ENCODE measurements at places on chromosomes 7 and 10.
A peak's percentile ranks its signal among the peaks of the same experiment; 100 is the strongest.

DNA sequence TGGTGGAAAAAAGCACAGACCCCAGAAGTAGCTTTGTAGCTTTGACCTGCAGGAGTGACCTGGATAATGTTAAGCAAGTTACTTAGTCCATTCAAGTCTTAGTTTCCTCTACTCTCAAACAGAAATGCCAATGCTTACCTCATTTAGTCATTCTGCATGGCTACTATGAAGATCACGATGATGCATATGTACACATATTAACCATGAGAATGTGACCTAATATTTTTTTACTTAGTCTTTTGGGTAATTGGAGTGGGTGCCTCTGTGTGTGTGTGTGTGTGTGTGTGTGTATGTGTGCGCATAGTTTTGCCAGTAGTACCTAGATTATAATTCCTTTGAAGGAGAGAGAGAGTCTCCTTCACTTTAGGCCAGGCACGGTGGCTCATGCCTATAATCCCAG lies 95.8 kb downstream of the NRP1 start:
- no peak for DNase-seq

GRCh38 chr10:132710036-132710686 lies 75.8 kb downstream of the NKX6-2 start:
- no peak for DNase-seq

GRCh38 chr10:24480447-24480846 lies 243.2 kb downstream of the ARHGAP21 start:
- no peak for DNase-seq

- no peak for DNase-seq
These were observed 35.9 kb downstream of the TCF7L2 start for GRCh38 chr10:112985690-112986543.

GRCh38 chr7:66356277-66356721 lies 151.2 kb downstream of the TPST1 start:
- no peak for DNase-seq

- no peak for DNase-seq
These were observed 108.1 kb downstream of the CFTR start for GRCh38 chr7:117587931-117588330.

DNA sequence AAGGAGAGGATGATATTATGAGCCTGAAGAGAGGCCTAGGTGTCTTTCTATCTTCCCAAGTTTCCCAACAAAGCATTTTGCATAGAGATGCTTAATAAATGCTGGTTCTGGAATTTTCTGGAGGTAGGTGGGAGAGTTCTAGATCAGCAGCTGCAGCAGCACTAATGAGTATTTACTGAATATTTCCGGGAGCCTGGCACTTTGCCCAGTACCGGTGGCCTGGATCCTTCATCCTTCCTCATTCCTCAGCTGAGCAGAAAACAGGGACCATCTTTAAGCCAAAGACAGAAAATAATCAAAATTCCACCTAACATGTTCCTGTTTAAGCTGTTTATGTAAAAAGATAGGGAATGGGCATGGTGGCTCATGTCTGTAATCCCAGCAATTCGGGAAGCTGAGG lies 813.2 kb upstream of the AUTS2 start:
- peak; percentile 7 for DNase-seq

GRCh38 chr10:80122746-80123145 lies 9.8 kb upstream of the PLAC9 start:
- DNase-seq = no peak

GRCh38 chr10:97039538-97040247 lies 146.1 kb downstream of the SLIT1 start:
- DNase-seq = no peak

DNA sequence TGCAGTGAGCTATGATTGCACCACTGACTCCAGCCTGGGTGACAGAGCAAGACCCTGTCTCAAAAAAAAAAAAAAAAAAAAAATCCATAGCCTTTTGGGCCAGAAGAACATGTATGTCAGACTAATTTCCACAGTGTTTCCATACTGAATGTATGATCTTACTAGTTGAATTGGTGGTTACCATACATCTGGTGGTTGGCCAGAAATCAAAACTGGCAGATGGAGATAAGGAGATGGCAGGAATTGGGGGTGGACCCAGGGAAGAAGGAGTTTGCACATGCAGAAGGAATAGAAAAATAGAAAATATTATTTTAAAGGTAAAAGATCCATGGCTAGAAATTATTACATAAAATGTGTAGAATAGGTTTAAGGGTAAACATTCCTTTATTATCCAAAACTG lies 3.7 kb upstream of the ATOH7 start:
- no peak for DNase-seq

GRCh38 chr7:143458263-143458662 lies 15.0 kb downstream of the TAS2R60 start:
- DNase-seq = no peak

DNA sequence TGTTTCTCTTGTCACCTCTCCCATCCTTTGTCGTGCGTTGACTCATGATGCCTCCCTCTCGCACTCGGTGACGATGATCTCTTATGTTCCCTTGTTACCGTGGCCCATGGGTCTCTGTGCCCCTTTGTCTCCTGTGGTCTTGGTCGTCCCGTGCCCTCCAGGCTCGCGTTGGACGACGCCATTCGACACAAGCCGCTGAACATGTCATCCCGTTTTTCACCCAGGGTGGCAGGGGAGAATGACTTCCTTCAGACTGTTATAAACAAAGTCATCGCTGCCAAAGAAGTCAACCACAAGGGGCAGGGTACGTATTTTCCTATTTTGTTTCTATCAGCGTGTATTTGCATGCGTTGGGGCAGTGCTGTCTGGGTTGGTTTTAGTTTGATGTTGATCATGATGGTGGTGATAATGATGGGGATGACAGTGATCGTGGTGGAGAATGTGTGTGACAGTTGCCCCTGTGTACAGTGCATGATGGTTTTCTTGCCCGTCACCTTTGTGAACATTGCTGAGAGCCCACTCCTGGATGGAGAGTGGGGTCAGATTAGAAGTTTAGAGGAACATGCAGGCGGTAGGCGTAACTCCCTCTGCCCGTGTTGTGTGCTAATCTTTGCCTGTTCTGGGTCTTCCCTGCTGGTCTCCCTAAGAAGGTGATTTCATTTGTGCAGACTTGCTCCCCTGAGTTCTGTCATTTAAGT lies 107.0 kb downstream of the DOCK1 start:
- no peak for DNase-seq

DNA sequence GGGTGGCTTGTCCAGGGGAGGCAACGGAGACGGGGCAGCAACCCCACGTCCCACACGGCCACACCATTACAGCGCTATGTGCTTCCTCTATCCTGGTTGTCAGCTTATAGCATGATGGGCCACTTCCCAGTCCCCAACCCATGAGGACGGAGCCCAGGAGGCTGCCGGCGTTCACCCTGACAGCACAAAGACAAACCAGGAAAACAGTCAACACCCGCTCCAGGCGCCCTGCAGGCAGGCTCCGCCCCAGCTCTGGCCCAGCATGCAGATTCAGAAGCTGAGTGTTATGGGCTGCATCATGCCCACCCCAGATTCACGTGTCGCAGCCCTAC lies 14.8 kb downstream of the WDR86 start:
- no peak for DNase-seq

DNA sequence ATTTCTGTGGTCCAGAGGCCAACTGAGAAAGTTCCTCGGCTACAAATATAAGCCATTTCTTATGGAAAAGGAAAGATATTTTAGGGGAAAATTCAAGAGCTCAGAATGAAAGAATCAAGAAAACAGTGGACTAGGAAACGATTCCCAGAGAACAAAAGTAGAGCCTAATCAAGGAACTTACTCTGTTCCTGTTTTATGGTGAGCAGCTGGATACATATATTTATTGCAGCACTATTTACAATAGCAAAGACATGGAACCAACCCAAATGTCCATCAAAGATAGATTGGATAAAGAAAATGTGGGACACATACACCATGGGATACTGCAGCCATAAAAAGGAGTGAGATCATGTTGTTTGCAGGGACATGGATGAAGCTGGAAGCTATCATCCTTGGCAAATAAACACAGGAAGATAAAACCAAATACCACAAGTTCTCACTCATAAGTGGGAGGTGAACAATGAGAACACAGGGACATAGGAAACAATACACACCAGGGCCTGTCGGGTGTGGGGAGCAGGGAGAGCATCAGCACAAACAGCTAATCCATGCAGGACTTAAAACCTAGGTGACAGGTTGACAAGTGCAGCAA lies 298.7 kb downstream of the THSD7A start:
- DNase-seq = peak; percentile 43

- DNase-seq = no peak
These were observed 187.0 kb upstream of the GHITM start for GRCh38 chr10:83952314-83952713.

GRCh38 chr10:34089253-34089652 lies 725.8 kb downstream of the PARD3 start:
- DNase-seq = no peak

DNA sequence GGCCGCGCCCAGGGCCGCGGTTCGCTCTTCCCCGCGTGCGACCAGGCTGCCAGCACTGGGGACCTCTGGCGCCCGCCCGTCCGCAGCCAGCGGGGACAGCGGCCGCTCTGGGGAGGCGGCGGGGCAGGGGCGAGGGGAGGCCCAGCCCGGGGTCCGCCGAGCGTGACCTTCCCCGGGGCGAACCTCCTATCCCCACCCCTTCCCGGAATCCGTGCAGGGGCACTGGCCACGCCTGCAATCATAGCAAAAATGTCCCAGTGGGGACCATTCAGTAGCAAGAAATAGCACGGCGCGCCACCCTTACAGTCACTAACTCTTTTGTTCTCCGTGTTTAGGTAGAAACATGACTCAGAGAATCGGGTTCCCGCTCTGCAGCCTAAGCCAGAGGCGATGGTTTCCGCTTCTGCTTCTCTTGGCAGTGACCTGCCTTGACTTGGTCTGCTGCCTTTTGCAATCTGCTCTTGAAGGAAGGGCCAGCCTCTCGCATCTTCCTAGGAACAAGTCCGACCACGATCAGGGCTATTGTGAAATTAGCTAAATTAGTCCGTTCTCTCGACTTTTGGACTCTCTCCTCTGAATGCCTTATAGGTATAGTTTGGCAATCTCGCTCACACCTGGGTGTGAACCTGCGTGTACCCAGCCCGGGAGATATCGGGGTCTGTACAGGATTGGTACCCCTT lies 79.3 kb upstream of the ACBD5 start:
- no peak for DNase-seq

- DNase-seq = no peak
These were observed 38.9 kb upstream of the XPNPEP1 start for GRCh38 chr10:109962247-109962646.

DNA sequence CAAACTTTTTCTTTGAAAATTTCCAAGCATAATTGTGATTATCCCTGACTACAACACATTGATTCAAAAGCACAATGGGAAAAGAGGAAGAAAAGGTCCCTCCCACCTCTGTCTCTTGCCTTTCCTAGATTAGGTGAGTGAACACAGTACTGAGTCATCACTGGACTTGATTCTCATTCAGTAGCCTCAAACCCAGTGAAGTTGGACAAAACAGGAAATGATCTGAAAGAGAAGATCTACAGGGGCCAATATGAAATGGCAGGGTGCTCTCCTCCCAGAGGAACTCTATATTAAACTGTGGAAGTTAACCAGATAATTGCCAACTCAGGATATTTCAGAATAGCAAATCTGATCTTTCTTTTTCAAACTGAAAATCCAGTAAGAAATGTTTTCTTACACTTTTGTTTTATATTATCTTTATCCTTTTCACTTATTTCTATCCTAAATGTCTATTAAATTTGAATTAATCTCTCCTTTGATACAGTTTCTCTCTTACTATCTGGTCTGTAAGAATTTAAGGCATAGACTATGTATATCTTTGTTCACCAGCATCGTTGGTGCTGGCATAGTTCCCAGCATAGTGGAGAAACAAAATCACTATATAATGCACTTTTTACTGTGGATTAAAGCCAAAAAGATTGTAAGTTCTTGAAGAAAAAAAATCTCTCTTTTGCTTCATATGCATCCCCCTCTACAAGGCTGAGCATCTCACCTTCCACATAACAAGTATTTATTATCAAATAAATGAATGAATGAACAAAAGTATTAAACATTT lies 41.4 kb upstream of the IKZF1 start:
- DNase-seq = no peak

DNA sequence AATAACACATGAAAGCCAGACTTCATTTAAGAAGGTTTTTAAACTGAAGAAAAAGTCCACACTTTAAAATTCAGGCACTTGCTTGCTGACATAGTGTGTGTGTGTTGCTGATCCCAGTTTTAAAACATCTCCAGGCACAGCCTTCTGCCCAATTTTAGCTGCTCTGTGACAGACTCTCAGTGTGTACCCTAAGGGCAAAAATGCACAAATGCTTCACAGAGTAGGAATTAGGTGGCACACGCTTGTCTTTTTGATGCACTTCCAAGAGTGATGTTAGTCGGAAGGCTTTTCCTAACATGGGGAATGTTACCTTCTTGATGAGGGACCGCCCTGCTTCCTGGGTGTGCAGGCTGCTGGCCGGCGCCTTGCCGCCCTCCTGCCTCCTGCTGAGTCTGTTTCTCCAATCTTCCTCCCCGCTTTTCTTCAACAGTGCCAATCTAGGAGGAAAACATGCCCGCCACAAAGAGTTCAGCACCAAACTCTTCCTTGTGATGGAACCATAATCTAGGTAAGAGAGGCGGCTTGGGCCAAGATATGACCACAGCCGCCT lies 122.3 kb downstream of the SVIL start:
- no peak for DNase-seq

GRCh38 chr10:102673236-102673818 lies 29.0 kb downstream of the TRIM8 start:
- no peak for DNase-seq

DNA sequence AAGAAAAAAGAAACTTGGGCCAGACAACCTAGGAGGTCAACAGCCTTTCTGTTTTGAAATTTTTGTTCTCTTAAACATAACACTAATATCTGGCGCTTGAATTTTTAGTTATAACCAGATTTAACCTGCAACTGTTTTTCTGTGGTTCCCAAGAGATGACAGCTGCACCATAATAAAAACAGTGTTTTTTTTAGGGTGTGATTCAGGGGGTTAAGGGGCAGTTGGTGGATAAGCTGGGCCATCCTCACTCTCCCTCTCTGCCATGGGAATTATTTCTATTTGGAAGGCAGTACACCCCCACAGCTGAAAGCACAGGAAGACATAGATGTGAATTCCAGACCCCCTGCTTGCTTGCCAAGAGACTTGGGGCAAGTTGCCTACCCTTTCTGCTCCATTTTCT lies 20.1 kb upstream of the TM9SF3 start:
- no peak for DNase-seq

- DNase-seq = no peak
These were observed 19.5 kb upstream of the MMP21 start for GRCh38 chr10:125795128-125795527.

GRCh38 chr7:21169667-21170580 lies 258.0 kb upstream of the SP4 start:
- DNase-seq = no peak

GRCh38 chr7:106723398-106723797 lies 62.4 kb upstream of the CCDC71L start:
- DNase-seq = no peak

- DNase-seq = no peak
These were observed 199.5 kb downstream of the GPAM start for GRCh38 chr10:111984057-111984456.
